ENCODE measurements at places on chromosomes 12 and 14.

DNA sequence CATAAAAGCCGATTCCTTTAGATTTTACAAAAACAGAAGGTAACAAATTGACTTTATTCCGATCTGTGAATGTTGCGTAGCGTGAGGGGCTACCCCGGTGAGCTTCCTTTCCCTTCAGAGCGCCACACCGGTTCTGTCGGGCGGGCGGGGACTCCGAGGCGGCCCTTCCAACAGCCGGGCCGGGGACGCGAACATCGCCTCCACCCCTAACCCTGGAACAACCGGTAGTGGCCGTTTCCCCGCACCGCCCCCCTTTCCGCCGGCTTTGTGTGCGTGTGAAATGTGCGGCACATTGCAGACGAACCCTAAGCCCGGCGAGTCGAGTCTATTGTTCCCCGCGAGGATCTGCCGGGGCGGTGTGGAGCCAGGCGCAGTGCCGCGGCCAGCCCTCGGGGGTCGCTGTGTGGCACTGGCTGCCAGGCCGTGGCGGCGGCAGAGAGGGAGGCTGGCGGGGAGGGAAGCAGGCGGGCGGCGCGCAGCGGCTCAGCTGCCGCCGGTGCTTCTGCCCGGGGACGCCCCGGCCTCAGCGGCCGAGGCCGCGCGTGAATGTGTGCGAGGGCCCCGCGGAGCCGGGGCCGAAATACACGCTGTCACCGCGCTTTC, 775 bp upstream of the ARID2 start:
- peak; percentile 98 for DNase-seq

GRCh38 chr14:88007608-88008007, 2.7 kb downstream of the GPR65 start:
- no peak for DNase-seq

- DNase-seq: no peak
Observed at GRCh38 chr12:54704202-54704601, 56.0 kb upstream of the DCD start.

DNA sequence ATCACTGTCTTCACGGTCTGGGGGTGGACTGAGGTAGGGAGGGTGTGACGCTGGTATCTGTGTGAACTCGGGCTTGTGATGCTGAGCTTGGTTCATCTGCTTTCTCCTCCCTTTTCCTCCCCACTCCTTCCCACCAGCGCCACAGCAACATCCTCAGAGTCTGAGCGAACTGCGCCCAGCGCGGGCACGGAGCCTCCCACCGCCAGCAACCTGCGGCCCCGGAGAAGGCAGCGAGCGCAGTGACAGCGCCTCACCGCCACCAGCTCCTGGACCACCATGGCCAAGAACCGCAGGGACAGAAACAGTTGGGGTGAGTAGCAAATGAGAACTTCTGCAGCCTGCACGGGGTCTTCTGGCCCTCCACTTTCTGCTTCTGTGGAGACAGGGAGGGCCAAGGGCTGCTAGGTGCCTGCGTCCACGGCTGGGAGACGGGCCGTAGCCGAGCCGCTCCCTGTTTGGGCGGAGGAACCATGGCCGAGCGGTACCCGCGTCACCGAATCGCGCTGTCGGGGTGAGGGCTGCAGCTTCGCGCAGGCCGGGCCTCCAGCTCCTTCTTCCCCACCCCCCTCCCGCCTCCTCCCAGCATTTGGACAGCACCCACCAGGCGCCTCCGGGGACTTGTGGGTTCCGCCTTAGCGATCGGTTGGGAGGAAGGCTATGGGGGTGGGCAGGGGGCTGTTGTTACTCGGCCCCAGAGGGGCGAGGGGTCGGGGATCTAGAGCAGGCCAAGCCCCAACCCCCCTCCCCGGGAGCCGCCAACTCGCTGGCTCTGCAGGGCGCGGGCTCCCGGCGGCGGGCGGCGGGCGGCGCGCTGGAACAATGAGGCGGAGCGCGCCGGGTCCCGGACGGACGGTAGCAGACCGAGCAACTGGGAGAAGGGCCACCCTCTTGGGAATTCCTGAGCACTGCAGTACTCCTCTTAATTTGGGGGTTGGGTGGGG, at the start of gene ATL1:
TSS of gene ATL1 (plus strand) at position 156 of the 941 bp plus-strand sequence. CDS start at position 277, 121 bp downstream.
- DNase-seq: peak; percentile 88

DNA sequence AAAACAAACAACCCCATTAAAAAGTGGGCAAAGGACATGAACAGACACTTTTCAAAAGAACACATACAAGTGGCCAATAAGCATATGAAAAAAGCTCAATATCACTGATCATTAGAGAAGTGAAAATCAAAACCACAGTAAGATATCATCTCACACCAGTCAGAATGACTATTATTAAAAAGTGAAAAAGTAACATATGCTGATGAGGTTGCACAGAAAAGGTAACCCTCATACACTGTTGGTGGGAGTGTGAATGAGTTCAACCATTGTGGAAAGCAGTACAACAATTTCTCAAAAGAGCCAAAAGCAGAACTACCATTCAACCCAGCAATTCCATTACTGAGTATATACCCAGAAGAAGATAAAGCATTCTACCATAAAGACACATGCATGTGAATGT, 18.2 kb downstream of the PDE6H start:
- no peak for DNase-seq

DNA sequence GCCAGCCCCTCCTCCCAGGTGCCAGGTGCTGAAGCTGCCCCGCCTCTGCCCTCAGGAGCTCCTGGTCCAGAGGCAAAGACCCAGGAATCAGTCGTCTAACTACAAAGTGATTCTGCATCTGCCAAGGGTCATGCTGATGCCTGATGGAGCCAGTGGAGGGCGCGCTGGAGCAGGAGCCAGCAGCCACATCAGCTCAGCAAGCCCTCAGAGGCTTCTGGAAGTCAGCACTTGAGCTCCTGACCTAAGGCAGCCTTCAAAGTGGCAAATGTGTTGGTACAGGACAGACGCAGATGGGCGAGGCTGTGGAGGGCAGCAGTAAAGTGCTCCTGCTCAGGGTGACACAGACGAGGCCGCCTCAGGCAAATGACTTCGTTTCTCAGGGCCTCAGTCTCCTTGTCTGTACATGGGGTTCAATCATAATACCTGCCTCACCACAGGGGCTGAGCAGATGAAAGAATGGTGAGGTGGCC, 10.9 kb downstream of the C12orf43 start:
- no peak for DNase-seq

- no peak for DNase-seq
Observed at GRCh38 chr12:4957761-4958160, 48.1 kb downstream of the KCNA1 start.

- no peak for DNase-seq
Observed at GRCh38 chr12:49208146-49208545, 19.3 kb upstream of the TUBA1A start.

DNA sequence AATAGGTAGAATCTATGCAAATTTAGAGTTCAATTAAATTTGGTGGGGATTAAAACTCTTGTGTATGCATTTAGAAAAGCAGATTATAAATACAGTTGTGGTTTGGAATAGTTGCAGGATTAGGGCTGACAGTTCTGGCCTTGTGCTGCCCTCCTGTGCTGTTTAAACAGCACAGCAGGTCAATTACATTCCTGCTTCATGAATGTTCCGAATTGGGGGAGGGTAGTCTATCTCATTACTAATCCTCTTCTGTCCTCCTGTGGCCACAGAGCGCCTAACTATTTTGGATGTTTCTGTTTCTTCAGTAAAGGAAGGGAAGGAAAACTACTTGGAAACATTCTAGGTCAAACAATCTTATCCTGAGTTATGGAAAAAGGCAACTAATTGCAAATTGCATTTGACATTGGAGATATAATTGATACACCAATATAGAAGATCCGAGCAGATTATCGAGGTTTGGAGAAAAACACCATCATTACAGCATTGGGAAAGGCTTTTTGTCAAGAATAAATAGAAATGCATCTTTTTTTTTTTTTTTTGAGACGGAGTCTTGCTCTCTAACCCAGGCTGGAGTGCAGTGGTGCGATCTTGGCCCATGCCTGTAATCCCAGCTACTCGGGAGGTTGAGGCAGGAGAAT, 8.7 kb upstream of the GPR19 start:
- peak; percentile 89 for DNase-seq

- no peak for DNase-seq
Observed at GRCh38 chr12:99393763-99394162, 253.8 kb upstream of the GARIN6 start.

GRCh38 chr14:50342221-50343078, 30.3 kb downstream of the DMAC2L start:
- peak; percentile 89 for DNase-seq

DNA sequence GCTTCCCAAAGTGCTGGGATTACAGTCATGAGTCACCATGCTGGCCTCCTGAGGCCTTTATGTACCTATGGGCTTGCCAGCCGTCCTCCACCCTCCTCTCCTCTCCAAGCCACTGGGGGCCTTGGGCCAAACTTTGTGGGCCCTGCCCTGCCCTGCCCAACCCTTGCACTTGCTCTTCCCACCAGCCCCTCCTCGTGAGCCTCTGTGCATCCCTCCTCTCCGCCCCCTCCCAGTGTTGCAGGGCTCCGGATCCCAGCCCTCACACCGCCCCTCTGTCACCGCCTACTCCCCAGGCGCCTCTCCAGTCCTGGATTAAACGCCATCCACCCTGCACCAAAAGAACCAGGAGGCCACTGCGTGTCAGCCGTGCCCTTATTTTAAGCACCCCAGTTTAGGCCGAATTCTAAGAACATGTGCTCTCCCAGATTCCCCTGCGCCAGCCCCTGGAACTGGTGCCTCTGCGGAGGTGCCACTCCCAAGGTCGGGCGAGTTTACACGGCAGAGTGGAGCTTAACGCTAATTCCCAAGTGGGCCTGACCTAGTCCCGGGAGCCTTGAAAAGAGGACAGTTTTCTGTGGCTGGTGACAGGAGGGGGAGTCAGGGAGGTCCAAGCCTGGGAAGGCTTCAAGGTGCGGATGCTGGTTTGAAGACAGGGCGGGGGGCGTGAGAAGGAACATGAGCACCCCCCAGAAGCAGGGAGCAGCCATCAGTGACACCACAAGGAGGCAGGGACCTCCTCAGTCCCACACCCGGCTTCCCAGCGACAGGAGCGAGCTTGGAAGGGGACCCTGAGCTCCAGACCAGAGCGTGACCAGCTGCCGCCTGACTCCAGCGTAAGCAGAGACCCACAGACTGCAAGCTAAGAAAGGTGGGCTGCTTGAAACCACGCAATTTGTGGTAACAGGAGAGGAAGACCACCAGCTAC, 21.2 kb upstream of the CDCA4 start:
- no peak for DNase-seq

- no peak for DNase-seq
Observed at GRCh38 chr14:36807727-36808126, 146.1 kb downstream of the PAX9 start.

GRCh38 chr12:79402606-79403005, 288.2 kb downstream of the PAWR start:
- DNase-seq: peak; percentile 62

- peak; percentile 66 for DNase-seq
Observed at GRCh38 chr14:95314609-95315008, 5.1 kb downstream of the CLMN start.

GRCh38 chr12:103930787-103931735, 851 bp downstream of the HSP90B1 start:
- DNase-seq: peak; percentile 50

DNA sequence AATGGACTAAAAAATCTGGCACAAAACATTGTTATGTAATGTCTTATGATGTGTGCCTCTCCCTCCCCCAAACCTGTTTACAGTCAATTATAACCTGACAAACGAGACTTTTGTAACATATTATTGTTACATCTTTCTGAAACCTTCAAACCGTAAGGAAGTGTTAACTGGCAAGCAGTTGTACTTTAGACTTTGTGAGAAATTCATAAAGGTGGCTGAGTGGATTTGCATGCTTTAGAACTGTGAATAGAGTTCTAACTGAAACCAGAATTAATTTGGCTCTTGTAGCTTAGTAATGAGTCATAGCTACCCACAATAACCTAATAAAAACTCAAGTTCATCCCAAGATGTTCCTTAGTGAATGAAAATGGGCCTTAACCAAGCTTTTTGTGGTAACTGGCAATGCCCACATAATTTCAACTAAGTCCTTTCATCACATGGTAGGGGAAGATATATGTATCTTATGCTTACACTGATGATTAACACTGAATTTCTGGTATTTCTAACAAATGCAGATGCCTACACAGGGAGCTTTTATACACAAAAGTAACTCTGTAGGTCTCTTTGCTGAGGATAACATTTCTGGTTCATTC, 29.7 kb downstream of the RAD9B start:
- no peak for DNase-seq

- DNase-seq: no peak
Observed at GRCh38 chr14:61940666-61941420, 178.6 kb downstream of the SNAPC1 start.

GRCh38 chr12:27607591-27607990, 83.6 kb downstream of the PPFIBP1 start:
- DNase-seq: no peak

Data from umbilical cord (tissue), 2 donors.